ENCODE measurements at places on chromosomes 5 and 9. TPM values are rescaled to one million over a fixed set of nuclear protein-coding genes. Genes with fewer than 3 reads are reported as not detected.

DNA sequence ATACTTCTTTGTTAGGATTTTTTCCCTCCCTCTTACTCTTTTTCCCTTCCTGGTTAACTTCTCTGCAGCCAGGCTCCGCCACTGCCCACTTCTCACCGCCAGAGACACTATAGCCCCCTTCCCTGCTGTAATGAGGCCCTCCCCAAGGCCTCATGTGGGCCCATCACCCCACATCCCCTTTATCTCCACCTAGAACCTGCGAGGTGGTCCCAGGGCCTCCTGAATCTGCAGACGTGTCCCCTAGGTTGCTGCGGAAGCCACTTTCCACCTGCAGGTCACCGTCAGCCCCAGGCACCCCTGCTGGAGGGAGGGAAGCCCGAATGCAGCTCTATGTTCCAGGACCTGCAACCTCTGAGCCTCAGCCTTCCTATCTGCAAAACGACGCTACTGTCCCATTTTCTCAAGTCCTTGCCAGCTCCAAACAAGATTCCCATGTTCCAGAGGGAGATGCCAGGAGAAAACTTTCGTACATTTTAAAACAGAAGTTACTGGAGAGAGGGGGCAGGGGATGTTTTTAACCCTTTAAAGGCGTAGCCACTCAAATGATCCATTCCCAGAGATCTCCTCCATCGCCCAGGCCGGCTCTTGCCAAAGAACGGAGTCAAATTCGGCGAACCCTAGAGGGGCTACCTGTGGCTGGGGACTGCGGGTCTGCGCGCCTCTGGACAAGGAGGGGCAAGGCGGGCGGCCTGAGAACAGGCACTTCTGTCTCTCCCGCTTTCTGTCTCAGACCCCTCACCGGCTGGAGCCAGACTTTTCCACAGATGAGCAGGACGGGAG lies 929 bp downstream of the SH3PXD2B start:
- DNase-seq = no peak

DNA sequence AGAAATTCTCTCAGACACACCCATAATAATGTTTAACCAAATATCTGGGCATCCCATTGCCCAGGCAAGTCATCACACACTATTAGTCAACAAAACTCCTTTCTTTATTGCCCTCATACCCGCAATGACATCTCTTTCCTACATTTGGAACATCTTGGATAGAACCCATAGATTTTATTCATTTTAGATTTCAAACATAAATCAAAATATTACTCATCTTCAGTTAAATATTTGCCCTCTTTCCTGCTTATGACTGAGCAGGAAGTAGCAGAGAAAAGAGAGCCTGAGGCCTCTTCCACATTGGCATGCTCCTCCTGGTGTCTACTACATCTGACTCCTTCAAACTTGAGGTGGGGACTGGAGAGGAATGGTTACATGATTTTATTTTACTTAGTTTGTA lies 592.0 kb downstream of the CHSY3 start:
- no peak for DNase-seq

GRCh38 chr9:88835038-88835466 lies 156.2 kb upstream of the S1PR3 start:
- no peak for DNase-seq

DNA sequence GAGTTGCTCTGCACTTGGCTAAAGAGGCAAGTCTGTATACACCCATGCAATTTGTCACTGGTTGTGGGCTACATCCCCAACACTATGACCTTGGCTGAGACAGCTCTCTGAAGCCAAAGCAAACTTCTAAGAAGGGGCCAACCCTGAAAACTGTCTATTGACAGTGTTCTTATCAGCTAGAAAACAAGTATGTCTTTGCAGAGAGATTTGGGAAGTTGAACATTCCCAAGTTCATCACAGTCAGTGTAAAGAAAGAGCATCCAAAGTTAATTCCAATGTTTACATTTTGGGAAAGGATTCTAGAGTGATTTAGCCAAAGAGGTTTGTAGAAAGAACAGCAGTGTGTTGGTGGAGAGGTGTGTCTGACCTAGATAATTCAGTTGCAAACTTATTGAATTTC lies 711.1 kb upstream of the CHD1 start:
- DNase-seq = no peak

Gene POU5F2
- total RNA-seq = 6.5 TPM
